Stimulated activated CD4-positive, alpha-beta T cell treated with anti-CD3 and anti-CD28 coated beads, Interleukin-2, amount 100 ng/mL, for 48 hours (primary cell): ENCODE measurements at places on chromosomes 11 and 22.
A peak's percentile ranks its signal among the peaks of the same experiment; 100 is the strongest.

DNA sequence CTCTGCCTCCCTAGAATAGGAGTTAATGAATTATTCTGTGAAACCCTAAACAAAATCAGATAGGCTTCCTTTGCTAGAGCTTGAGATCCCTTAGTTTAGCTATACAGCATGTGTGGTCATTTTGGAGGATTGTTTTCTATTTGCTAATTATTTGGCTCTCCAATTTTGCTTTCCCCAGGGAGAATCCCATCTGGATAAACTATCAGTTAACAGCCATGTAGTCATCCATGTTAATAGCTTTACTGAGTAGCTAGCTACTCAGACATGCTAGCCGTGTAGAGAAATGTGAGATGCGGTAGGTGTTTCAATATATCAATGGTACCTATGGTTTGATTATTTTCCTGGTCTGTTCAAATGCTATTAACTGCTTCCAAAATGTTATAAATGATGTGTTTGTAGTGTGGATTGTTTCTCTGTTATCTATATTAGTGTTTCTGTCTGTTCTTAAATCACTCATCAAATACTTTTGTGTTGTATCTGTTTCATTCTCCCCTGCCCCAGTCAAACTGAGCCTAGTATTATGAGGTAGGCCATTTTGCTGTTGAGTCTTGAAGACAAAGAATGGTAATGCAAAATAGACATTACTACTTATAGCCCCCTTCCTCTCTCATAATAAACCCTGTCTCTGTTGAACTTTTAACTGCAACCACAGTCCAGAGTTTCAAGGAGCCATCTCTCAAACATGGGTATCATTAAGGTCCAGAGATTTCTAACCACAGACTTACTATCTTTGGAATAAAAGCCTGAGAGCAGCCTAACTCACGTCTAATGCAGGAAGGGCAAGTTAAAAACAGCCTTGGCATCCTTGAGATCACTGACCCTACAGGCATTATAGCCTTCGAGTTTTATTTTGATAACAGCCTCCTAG lies 56.1 kb upstream of the GRAMD1B start:
- no peak for DNase-seq

DNA sequence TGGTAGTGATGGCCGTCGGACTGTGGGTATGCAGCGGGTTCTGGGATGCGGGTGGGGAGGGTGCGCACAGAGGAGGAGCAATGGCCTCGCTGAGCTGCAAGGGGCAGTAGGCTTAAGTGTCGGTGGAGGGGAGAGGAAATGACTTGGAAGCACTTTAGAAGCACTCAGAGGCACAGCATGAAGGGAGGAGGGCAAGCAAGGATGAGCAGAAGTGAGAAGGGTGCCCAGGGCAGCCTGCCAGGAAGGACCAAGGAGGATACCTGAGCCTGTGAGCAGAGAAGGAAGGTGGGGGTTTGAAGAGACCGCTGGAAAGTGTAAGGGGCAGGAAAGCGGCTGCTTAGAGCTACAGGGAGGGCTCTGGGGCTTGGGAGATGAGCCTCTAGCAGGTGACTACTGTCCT lies 330 bp downstream of the SLC5A1 start:
- DNase-seq: no peak

- DNase-seq: no peak
Observed at GRCh38 chr11:17767301-17767885, 32.8 kb downstream of the KCNC1 start.

DNA sequence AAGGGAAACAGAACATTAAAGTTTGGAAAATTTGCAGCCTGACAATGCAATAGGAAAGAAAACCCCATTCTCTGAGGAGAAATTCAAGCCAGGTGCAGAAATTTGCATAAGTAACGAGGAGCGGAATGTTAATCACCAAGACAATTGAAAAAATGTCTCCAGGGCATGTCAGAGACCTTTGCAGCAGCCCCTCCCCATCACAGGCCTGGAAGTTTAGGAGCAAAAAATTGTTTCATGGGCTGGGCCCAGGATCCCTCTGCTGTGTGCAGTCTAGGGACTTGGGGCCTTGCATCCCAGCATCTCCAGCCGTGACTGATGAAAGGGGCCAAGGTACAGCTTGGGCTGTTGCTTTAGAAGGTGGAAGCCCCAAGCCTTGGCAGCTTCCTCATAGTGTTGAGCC lies 780.2 kb downstream of the LRRC4C start:
- no peak for DNase-seq

- no peak for DNase-seq
Observed at GRCh38 chr22:31449506-31449905, 40.1 kb downstream of the EIF4ENIF1 start.

DNA sequence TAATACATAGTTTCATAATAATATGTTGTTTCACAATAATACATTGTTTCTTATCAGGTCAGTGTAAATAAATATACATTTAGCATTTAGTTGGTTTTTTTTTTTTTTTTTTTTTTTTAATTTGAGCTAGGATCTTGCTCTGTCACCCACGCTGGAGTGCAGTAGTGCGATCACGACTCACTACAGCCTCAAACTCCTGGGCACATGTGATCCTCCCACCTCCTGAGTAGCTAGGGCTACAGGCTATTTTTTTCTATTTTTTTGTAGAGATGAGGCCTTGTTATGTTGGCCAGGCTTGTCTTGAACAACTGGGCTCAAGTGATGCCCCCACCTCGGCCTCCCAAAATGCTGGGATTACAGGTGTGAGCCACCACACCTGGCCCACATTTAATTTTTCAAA lies 43.5 kb downstream of the MIAT start:
- no peak for DNase-seq

DNA sequence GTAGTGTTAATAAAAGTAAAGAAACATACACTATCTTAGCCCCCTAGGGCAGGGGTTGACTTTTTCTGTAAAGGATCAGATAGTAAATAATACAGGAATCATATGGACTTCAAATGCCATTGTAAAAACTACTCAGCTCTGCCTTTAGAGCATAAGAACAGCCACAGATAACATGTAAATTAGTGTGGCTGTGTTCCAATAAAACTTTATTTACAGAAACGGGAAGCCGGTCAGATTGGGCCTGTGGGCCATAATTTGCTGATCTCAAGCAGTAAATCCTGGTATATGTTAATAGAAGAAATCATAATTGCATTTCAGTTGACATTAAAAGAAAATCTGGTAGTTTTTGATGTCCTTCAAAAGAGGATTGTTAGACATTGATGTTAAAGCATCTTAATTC lies 76.5 kb downstream of the ZC3H12C start:
- no peak for DNase-seq

- peak; percentile 17 for DNase-seq
Observed at GRCh38 chr11:77547863-77548551, 41.7 kb upstream of the AQP11 start.

GRCh38 chr11:95092549-95093324 lies 3.1 kb downstream of the ENDOD1 start:
- DNase-seq: no peak

DNA sequence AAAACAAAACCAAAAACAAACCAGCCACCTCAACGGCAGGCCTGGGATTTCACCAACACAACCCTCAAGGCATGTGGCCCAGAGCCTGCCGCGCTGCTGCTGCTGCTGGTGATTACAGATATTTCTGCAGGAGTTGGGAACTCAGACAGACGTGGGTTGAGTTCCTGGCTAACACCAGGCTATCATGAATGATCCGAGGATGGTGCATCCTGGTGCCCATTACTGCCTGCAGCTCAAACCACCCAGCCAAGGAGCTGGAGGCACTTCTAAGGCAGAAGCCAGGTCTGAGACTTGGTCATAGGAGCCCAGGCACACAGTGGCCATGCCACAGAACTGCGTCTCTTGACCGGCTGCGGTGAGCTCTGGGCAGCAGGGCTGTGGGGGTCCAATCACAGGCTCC lies 151.8 kb downstream of the MPPED1 start:
- DNase-seq: no peak

DNA sequence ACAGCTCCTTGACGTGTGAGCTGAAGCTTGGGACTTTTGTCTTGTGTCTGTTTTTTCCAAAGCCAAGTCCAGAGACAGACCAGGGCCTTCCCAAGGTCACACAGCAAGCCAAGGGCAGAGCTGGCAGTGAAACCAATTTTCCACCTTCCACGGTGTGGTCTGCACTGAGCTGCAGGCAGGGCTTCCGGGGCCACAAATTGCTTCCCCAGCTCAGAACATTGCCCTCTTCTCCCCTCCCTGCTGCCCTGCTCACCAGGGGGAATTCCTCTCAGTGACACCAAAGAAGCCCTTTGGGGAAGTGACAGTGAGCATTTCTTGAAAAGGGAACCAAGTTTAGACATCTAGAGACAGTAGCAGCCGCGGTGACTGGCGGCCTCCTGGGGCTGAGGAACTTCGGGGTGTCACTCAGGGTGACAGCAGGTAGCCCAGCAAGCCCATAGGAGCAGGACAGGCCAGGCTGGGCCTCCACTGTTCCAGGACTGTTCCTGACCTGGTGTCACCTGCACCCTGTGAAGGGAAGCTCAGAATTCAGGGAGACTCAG lies 9.2 kb downstream of the FXYD2 start:
- DNase-seq: peak; percentile 44

GRCh38 chr11:127644366-127644765 lies 643.8 kb upstream of the KIRREL3 start:
- DNase-seq: no peak

GRCh38 chr11:83056204-83056603 lies 15.5 kb downstream of the RAB30 start:
- no peak for DNase-seq

GRCh38 chr11:10348650-10349280 lies 43.9 kb downstream of the ADM start:
- no peak for DNase-seq

DNA sequence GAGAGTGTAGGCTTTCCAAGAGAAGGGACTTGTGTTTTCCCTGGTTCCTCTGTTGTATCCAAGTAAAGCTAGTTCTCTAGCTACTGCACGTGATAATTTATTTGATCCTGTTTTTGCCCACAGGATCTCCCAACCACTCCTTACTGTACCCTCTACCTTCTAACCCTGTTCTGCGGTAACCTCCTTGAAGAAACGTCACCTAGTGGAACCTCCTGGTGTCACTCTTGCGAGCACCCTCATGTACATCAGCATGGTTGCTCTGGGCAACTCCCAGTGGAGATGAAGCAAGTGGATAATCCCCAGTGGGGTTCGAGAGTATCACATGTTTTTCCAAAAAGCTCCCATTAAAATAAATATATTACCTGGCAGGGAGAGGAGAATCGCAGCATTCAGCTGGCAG lies 108.9 kb upstream of the CLMP start:
- DNase-seq: no peak

GRCh38 chr22:20626811-20627210 lies 119.4 kb downstream of the MED15 start:
- DNase-seq: no peak

DNA sequence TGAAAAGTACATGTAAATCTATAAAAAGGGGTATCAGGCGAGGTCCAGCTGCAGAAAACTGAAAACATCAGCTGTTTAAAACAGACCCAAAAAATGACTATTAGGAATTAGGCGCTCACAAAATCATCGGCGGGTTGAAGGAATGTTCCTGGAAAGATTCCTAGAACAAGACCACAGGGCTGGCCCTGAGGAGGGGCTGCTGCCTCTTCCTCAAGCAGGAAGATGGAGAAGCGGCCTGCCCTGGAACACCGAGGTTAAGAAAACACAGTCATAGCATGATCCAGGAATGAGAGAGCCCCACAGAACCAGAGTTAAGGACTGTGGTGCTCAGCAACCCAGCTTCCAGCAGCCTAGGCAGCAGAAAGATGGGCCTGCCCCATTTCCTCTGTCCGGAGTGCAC lies 78.4 kb downstream of the C11orf91 start:
- no peak for DNase-seq
